RPMI8226 (cell line): ENCODE measurements at places on chromosomes 3 and 15.
A peak's percentile ranks its signal among the peaks of the same experiment; 100 is the strongest.

GRCh38 chr3:107942244-107942643, 148.6 kb downstream of the CD47 start:
- no peak for DNase-seq

DNA sequence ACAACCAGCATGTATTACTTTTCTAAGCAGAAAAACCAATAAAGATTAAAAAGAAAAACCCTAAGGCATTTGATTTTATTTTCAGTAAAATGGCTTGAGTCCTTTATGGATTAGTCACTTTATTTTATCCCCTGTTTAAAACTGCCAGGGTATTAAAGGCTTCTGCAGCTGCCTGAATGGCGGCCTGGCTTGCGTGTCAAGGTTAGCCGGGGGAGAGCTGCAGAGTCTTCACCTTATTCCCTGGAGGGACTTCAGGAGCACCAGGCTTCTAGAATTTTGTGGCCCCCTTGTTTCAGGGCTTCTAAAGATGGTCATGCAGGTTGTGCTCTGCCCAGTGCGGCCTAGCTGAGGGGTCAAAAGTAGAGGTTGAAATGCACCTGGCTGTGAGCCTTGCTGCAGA, 58.0 kb upstream of the ICE2 start:
- DNase-seq, result no peak

DNA sequence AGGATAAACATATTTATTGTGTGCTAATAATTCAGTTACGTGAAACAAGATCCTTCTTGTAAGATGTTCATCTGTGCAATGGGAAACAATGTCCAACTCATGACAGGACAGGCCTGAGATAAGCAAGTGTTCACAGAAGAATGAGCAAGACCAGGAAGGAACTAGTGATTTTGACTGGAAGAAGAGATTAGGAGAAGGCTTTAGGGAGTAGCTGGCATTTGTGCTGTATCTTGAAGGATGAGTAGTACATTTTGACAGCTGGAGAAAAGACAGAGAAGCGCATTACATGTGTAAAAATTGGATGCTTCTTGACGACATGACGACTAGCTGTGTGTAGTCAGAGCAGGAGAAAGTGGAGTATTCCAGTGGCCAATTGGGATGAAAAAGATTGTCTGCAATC, 48.4 kb downstream of the GBE1 start:
- DNase-seq, result no peak

DNA sequence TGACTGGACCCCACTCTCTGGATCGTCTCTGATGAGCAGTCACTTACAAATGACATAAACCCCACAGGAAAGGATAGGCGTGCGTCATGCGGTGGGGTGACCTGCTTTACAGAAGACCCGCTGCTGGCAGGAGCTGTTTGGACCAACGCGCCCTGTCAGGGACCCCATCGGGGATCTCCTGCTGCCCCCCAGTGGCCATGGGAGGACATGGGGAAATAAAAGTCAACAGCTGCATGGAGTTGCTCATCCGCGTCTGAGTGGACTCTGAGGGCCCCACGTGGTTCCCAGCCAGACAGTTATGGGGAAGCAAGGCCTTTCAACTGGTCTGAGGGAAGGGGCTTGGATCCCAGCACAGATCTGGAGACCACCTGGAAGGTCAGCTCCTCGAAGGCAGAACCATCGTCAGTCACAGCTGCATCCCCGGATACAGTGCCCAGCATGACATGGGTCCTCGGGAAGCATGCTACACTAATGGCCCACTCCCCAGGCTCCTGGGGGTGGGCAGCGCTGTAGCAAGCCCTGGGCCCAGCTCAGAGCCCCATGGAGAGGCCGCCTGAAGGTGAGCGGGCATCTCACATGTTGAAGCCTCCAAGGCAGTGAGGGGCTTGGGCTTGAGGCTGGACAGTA, 32.1 kb downstream of the PTH1R start:
- DNase-seq, result peak; percentile 82

GRCh38 chr15:61084944-61085367, 144.1 kb downstream of the RORA start:
- DNase-seq, result peak; percentile 75
